Stimulated activated naive CD4-positive, alpha-beta T cell (primary cell): ENCODE measurements at places on chromosomes 2 and 18.

DNA sequence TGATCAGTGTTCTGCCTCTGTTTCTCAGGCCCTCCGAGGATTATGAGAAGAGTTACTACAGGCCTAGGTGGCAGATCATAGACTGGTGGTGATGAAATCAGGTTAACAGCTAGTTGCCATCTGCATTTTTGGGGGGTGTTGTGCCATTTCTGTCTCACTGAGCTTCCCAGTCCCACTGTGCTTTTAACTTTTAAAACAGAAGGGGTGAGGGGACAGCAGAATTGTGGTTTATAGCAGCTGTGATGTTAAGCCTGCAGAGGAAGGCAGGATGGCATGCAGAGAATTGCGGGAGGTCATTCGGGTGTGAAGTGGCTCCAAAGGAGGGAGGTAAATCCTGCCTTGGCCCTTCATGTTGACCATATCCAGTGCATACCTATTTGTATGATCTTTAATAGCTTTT, 5.0 kb downstream of the CAB39 start:
- DNase-seq, result no peak

GRCh38 chr18:79485788-79486355, 90.1 kb downstream of the NFATC1 start:
- DNase-seq, result no peak

GRCh38 chr2:64142741-64143168, 1.5 kb downstream of the PELI1 start:
- no peak for DNase-seq

- DNase-seq, result no peak
These were observed 336.5 kb downstream of the DCDC2C start for GRCh38 chr2:4039896-4040295.

GRCh38 chr2:138063181-138063580, 98.9 kb downstream of the HNMT start:
- no peak for DNase-seq

GRCh38 chr2:144516981-144517865, 2.7 kb downstream of the ZEB2 start:
- DNase-seq, result peak; percentile 19

DNA sequence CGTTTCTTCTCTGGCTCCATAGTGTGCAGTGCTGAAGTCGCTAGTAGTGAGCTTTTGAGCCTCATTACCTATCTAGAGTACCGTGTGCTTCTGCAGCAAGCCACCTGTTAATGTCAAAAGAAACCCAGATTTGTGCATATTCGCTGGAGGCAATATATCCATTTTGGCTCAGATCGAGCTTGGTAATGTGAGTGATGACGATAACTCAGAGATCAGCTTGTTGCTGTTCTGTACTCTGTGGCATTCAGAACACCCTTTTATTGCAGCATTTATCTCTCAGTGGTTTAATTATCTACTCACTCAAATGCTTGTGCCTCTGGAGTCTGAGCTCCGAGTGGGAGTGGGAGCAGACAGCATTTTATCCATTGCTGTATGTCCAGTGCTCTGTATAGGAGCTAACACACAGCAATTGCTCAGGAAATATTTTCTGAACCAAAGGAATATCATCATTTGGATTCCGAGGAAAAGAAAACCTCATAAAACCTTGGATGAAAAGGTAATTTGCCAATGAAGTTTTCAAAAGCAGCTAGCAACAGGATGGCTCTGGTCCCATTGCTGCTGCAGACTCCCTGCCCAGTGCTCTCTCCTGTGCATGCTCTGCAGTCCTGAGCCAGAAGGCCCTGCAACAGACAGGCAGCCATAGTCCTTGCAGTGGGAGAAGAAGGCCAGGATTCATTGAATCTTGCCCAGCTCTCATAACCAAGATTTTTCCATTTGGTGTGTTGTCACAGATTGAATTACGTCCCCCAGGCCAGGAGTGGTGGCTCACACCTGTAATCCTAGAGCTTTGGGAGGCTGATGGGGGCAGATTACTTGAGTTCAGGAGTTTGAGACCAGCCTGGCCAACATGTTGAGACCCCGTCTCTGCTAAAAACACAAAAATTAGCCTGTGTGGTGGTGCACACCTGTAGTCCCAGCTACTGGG, 183.8 kb downstream of the MYCN start:
- DNase-seq, result no peak

GRCh38 chr18:54210463-54210862, 14.0 kb downstream of the MBD2 start:
- no peak for DNase-seq

DNA sequence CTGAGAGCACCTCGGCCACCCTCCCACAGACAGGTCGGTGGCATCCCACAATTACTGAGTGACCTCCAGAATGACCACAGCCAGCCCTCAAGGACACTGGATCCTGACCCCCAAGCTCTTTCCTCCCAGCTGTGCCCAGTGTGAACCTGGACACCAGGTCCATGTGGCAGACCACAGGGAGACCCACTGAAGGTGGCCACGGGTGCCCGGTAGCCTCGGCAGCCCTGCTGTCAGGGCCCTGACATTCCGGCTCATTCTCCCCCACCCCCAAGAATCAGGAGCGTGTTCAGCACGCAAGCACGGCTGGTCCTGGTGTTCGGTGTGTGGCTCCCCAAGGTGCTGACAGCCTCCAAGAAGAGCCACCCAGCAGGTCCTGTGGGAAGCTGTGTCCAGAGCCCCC, 32.8 kb downstream of the AQP12A start:
- no peak for DNase-seq

DNA sequence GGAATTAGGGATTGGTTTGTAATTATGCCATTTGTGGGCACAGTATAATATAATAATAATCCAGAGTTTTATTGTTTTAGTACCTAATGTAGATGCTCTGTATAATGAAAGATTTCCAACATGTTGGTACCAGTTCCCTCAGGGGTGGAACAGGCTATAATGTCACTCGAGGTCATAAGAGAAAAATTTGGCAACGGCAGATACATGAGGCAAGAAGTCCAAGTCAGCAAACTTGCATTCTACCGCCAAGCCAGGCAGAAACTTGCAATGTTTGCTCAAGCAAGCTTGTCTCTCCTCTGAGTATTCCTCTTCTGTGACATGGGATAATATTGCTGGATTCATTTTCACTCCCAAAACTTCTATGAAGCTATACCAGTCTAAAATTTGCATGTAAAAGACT, 520.0 kb upstream of the SALL3 start:
- no peak for DNase-seq

DNA sequence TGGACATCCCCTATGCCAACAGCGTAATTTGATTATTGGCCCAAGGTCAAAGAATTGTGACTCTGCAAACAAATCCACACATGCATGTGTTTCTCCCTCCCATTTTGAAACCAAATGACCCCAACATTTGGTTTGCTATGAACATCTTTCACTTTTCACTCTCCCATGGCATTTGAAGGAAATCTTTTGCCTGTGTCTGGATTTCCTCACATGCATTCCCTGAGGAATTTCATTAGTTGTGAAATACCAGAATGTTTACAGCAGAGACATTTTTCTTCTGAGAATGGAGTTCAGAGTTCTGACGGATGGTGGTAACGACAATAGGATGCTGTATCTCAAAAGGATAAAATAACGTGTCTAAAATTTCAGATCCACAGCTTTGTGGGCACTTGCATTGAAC, 60.3 kb upstream of the LMAN1 start:
- DNase-seq, result no peak

DNA sequence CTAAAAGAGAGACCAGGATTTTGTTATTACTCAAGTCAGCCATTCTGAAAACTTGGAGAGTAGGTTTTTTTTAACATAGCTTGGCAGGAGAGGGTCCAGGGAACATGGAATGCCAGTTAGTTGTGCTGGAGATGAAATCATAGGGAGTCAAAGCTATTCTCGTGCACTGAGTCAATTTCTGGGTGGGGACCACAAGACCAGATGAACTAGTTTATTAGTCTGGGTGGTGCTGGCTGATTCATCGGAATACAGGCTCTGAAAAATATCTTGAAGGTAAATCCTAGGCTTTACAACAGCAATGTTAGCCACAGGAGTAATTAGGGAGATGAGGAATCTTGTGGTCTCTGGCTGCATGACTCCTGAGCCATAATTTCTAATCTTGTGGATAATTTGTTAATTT, 921.4 kb downstream of the TRIB2 start:
- no peak for DNase-seq

GRCh38 chr2:176664478-176664877, 395.2 kb downstream of the MTX2 start:
- no peak for DNase-seq

- DNase-seq, result no peak
These were observed 15.4 kb downstream of the CFAP53 start for GRCh38 chr18:50250935-50251334.

DNA sequence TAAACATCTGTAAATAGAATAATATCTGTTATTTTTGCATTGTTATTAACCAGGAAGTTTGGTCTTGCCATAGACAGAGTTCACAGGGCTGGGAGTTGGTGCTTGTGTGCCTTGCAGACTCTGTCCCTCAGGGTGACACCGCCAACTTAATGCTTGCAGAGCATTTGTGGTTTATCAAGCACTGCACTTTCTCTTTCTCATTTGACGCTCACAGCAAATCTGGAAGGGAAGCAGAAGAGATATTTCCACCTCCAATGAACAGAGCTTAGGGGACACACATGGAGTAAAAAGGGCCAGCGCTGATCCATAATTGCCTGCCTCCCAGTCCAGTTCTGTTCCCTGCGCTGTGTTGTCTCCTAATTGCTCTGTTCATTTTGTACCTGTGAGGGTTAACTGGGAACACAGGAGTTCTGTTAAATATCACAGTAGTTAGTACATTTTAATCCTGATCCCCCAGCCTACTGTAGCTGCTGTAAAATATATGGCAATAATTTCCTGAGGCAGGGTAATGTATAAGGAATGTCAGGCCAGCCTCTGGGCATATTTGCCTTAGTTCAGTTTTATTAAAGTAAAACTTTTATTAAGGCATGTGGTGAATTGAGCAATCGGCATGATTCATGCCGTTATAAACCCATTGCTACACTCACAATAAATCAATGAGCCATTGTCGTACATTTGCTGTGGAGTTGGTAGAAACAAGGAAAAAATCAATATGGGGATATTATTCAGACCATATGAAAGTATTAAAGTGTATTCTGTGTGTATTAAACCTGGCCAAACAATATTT, 182.5 kb upstream of the OSR1 start:
- no peak for DNase-seq

GRCh38 chr2:183950673-183951072, 647.7 kb upstream of the ZNF804A start:
- no peak for DNase-seq

DNA sequence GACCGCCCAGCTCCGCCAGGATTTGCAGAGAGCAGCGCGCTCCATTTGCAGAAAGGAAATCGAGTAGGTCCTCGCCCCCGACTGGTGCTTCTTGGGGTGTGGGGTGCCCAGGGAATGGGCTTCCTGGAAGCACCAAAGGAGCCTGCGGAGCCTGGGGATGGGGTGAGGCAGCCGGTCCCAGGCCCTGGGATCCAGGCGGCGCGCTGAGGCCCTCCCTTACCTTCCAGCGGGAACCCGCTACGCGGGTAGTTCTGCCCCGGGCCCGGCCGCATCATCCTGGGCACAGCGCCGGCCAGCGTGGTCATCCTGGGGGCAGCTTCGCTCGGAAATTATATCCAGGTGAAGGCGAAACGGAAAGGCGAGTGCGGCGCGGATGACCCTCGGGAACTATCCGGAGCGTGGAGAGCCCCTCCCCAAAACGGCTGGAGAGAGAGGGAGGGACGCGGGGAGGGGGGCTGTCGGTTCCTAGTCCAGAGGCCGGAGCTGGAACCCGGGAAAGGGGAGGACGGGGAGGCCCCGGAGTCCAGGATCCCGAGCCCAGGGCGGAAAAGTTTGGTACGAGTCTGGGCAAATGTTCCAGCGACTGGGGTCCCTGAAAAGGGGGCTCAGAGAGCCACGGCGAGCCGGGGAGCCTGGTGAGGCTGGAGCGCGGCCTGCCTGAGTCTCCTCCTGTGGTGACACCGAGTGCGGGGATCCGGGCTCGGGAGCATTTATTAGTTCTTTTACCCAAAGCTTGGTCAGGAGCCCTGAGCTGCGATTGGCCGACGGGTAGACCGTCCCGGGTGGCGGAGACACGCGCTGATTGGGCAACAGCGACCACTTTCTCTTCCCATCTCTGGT, at the start of gene PAX3:
Gene PAX3 (minus strand): TSS at position 688 of the 840 bp plus-strand sequence. CDS start 383 bp downstream, at position 305.
- DNase-seq, result no peak

DNA sequence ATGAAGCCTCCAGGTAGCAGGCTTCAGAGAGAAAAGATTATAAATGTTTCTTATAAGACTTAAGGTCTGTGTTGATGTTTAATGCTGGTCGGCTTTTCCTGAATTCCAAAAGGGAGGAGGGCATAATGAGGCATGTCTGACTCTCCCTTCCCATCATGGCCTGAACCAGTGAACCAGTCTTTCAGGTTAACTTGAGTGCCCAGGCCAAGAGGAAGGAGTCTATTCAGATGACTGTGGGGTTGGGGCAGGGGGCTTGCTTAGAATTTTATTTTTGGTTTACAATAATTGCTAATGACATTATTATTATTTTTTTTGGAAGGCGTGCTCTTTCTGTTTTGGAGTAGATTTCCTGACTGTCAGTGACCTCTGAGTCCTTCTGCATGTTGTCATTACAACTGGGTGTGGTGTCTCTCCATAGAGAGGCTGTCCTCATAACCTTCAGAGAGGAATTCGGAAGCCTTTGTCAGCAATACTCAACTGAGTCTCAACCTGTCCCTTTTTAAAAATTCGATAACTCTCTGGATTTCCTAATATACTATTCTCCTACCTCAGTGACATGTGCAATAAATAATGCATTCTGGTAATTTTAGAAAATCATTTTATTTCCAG, 275.1 kb upstream of the CXCR4 start:
- DNase-seq, result no peak

GRCh38 chr2:18588049-18588448, 1.3 kb downstream of the NT5C1B start:
- no peak for DNase-seq

DNA sequence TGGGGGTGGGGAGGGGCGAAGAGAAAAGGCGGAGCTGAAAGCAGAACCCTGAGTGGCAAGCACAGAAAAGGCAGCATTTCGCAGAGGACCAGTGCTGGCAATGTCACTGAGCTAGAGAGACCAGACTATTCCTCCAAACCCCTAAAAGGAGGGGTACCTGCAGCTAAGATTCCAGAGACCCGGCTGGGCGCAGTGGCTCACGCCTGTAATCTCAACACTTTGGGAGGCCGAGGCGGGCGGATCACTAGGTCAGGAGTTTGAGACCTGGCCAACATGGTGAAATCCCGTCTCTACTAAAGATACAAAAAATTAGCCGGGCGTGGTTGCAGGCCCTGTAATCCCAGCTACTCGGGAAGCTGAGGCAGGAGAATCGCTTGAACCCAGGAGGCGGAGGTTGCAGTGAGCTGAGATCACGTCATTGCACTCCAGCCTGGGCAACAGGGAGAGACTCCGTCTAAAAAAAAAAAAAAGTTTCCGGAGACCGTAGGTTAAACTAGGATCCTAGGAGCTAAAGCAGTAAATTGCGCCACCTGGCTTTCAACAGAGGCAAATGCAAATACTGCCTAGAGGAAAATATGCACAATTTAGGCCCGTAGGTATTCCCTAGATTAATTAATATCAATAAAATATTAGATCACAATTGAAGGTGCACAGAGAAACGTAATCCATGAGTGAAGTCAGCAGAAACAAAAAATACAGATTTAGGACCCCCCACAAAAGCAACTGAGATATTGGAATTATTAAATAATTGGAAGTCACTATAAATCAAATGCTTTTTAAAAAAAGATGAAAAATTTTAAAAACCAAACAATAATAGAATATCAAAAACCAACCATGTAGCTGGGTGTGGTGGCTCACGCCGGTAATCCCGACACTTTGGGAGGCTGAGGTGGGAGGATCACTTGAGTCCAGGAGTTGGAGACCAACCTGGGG, 4.9 kb downstream of the UCN start:
- DNase-seq, result peak; percentile 39

- peak; percentile 16 for DNase-seq
These were observed 58.0 kb upstream of the EML6 start for GRCh38 chr2:54665436-54665856.

- no peak for DNase-seq
These were observed 516.7 kb upstream of the HS6ST1 start for GRCh38 chr2:128835342-128835855.
